ENCODE measurements at places on chromosomes 6 and 20.

DNA sequence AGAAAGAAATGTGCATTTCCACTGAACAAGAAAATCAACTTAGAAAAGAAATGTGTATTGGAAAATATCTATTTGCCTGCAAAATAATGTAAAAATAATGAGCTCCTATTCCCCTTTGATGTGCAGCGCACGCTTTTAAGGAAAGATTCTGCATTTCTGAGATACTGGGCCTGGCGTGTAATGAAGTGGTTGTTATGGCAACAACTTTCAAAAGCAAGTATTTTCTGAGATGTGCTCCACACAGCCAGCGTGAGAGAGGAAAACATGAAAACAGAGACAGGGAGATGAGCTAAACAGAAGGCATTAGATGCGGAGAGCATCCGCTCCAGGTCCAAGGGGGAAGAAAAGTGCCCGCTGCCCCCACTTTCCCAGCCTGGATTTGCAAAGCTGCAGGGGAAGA is 39.1 kb upstream of the GTSF1L start:
- DNase-seq = no peak

- DNase-seq = no peak
Observed at GRCh38 chr20:37317994-37318640, 27.8 kb upstream of the SRC start.

DNA sequence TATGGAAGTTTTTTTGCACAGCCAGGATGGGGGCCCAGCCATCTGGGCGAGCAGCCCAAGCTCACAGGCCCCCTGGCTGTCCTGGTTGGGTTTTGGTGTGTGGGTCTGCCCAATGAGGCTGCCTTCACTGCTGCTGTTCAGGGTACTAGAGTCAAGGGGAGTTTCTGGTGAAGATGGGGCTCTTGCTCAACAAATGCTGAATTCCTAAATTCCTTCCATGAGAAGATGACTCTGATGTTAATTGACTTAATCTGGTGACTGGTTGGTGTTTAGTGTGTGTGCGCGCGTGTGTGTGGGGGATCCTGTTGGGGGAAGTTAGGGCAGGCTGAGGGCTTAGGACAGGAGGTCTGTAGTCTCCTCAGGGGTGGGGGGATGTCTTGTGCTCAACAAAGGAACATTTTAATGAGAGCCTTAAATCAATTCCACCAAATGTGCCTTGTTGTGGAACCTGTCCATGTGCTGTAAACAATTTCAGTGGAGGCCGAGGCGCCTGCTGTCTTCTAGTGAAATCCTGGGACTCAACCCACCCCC is 1.9 kb downstream of the PTK7 start:
- no peak for DNase-seq

GRCh38 chr6:147618457-147618856 is 110.0 kb downstream of the SAMD5 start:
- no peak for DNase-seq

DNA sequence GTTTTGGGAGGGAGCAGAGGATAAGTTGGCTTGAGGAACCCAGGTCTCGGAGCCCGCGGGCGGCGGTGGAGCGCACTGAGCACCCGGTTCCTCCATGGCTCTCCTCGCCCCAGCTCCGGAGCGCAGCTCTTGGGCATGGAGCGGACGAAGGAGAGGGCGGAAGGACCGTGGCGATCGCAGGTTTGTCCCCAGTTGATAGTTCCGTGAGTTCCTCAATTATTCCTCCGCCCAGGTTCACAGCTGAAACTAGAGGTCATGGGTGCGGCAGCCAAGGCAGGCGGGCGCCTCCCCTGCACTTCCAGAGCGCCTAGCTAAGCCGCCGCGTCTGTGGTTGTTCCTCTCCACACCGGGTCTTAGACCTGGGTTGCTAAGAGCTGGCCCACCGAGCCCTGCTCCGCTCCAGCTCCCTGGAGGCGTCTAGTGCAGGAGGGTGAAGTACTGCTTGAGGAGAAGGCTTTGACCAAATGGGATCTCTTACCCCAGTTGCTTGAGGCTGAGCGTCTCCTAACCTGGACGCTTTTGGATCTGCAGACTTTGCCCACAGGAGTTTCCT is at the start of gene HTR1B:
TSS of gene HTR1B (minus strand) at position 184 of the 553 bp plus-strand sequence. CDS start at position 96, 88 bp downstream.
- DNase-seq = no peak

DNA sequence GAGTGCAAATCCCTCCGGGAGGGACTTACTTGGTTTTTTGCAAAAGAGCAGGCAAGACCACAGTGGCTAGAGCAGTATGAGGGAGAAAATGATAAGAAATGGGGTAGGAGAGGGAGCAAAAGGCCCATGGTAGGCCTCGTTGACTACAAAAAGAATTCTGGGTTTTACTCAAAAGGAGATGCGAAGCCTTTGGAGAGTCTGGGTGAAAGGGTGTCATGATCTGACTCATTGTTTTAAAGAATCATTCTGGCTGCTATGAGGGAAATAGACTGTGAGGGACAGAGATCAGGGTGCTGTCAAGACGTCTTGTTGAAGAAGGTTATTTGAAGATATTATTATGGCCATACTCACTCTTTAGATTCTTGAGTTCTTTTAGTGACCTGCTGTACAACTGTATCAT is 13.0 kb downstream of the TBC1D32 start:
- no peak for DNase-seq

- no peak for DNase-seq
Observed at GRCh38 chr6:166019214-166019613, 148.4 kb downstream of the TBXT start.

- no peak for DNase-seq
Observed at GRCh38 chr20:58128635-58129625, 99.5 kb downstream of the ANKRD60 start.

DNA sequence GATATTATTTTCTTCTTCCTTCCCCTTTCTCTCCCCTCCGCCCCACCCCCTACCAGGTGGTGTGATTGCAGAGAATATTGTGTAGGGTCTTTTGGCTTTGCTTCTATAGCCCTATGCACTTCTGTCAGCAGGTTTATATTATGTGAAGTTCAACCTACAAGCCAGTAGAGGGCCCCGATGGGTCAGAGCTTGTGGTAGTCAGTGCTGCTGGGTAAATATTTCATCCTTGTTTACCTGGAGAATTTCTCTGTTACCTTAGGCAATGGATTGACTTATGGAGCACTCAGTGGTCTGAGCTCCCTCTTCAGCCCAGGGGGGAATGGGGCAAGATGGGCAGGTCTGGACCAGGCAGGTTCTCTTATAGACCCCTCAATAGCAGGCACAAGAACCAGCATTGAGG is 720.9 kb downstream of the GRIK2 start:
- DNase-seq = no peak
